ENCODE measurements at places on chromosomes 6 and 20.
A peak's percentile ranks its signal among the peaks of the same experiment; 100 is the strongest.

GRCh38 chr6:87817183-87817582, 115.2 kb upstream of the AKIRIN2 start:
- DNase-seq: peak; percentile 49

DNA sequence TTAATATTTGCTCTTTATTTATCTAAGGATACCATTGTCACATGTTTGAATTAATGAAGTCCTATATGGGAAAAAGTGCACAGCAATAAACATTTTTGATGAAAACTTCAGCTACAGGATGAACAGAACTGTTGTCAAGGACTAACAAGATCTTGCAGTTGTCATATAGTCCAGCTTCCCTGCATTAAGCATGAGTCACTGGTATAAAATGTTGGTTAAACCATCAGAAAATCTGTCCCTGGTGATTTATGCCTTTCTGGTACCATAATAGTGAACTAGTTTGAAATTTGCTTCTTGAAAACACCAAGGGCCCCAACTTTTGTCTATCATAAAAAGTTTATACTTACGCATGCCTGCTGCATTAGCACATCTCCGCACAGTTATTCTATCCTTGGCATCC, 60.4 kb upstream of the RSPO3 start:
- no peak for DNase-seq

DNA sequence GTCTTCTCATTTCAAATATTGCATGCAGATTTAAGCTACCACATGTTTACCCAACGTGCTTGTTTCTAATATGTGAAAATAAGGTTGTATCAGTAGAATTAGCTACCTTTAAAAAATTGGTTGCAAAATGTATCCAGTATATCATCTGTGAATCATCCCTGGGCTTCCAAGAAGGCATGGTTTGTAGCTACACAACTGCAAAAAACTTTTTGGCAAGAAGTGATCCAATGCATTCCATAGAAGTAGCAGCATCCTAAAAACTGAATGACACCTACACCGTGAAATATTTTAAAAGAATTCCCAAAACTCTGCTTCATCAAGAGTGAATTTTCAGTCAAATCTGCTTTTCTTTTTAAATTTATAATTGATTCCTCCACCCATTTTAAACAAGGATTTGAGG, 89.1 kb downstream of the AIG1 start:
- peak; percentile 55 for DNase-seq

GRCh38 chr6:105985816-105986632, 100.1 kb upstream of the PRDM1 start:
- DNase-seq: no peak

DNA sequence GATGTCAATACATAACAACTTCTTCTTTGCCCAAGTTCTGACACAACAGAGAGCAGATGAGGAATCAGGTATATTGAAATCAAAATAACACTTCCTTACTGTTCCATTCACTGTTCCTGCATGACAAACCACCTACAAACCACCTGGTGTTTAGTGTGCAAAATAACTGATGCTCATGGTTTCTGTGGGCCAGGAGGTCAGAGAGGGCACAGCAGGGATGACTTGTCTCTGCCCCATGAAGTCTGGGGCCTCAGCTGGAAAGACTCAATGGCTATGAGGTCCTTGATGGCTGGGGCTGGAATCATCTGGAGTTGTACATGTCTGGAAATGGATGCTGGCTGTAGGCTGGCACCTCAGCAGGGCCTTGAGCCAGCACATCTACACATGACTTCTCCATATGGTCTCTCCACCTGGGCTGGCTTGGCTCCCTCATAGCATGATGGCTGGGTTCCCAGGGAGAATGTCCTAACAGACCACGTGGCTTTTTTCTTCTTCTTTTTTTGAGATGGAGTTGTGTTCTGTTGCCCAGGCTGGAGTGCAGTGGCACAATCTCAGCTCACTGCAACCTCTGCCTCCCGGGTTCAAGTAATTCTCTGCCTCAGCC, 7.4 kb upstream of the COX4I2 start:
- no peak for DNase-seq

DNA sequence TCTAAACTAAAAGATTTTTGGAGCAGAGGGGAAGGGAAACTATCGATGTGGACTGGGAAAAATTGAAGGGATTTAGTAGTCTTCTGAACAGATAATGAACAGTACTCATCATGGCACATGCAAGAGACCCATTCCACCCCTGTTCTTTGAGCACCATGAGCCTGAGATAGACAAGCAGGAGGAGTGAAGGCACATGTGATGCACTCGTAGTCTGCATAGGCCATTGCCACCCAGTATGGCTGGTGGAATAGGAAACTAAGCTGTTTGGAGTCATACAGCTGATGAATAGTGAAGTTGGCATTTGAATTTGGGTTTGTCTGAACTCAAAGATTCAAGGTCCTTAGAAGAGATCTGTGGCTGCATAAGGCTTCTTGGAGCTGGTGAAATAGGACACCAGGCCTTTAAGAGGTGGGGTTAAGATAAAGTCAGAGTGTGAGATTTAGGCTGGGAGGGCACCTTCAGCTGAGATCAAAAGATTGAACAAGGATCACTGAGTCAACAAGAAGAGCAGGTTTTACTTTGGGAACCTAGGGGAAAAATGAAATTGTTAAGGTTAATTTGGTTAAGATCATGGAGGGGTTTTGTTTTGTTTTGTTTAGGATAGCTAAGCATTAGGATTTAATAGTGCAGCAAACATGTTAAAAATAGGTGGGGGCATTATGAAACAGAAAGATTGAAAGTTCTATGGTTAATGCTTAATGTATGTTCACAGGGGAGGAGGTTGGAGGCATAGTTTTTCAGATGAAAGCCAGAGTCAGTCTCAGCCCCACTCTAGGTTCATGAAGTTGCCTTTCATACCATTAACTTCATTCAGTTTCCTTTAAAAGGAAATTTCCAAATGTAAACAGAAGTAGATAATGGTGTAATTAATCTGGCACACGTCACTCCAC, 148.8 kb downstream of the ARID1B start:
- no peak for DNase-seq

DNA sequence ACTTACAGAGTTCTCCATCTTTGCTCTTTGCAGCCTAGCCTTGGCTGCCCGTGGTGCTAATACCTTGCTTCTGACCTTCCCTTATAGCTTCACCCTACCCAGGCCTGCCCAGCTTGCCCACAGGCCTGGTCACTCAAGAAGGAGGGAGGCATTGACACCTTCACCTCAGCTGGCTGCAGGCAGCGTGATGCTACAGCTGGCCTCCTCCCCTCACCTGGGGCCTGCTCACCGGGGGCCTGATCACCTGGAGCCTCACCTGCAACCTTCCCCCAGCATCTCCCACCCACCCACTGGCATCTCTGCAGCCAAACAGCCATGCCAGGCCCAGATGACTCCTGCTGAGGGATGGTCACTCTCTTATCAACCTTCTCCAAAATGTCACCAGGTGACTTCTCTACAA, 40.4 kb downstream of the CPNE5 start:
- no peak for DNase-seq

DNA sequence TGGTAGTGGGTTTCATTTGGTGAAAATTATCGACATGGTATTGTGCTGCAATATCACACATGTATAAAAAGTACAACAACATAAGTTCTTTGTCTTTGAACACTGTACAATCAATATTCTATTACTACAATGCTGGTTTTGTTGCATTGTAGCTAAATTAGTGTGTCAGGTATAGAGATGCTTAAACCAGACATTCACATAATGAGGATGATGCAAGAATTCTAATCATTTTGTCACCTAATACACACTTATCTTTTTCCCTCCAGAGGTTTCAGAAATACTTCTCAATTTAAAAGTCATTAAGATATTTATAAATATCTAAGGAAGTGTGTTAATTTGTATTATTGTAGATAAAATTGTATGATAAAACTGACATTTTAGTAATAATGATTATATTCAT, 174.8 kb upstream of the MAN1A1 start:
- no peak for DNase-seq

- DNase-seq: no peak
These were observed 173.0 kb upstream of the JAG1 start for GRCh38 chr20:10846766-10847165.

DNA sequence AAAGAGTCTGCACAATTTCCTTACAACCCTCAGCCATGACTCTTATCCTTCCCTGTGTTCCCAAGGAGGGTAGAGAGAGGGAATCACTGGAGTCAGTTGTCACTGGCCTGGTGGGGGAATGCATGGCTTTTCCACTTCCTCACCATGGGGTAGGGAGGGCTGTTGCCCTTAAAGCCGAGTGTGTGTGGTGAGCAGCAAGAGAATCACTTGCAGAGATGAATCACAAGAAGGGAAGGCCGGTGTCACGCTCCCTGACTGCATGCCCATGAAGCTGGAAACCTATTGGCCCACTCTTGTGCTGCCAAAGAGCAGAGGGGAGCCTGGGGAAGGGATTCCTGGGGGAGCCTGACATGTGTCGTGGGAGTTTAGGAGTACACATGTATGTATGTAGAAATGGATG, 18.1 kb upstream of the BMP6 start:
- peak; percentile 72 for DNase-seq

DNA sequence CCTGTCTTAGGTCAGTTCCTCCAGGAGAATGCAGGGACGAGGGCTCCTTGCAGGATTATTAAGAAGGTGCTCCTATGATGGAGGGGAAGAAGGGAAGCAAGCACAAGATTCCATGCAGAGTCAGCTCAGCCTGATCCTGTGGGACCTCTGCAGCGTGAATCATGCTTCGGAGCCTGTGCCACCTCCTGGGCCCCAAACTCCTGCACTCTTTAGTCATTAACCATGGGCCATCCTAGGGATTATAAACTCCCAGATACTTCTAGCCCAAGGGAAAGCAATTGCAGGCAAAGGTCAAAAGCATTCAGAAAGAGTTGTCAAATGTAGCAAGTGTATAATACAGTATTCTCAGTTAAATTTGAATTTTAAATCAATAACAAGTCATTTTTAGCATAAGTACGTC, 208.7 kb upstream of the PMEPA1 start:
- no peak for DNase-seq

DNA sequence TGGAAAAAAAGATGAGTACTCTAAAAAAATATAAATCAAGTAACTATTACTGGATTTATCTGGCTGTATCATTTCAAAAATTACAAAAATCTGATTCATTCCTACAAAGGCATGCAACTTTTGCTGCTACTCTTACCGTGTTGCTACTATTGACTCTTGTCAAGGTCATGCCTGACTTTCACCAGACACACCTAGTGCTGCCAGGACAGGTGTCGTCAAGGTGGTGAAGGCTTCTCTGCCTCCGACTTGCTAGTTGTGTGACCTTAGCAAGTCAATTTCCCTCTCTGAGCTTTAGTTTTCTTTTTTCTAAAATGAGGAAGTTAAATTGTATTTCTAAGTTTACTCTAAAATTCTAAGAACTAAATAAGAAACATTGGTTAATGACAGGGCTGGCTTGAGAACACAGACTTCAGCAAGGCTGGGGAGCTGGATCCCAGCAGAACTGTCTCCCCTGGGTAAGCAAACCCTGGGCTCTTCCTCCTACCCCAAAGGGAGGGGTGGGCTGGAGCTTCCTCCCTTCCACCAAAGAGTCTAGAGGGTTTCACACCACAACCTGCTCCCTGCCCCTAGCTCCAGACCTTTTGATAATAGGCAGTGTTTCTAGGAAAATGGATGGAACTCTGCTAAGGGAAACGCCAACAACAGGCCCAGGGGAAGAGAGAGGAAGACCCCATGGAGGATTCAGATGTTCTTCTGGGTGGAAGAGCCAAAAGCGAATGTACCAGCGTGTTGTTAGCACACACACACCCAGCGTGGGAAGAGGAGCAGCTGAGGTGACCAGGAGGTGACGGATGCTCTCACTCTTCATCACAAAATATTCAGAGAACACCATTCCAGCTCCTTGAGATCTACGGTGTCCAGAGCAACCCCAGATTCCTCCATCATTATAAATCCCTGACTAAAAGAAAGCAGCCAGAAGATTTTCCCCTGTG, 47.9 kb upstream of the CITED2 start:
- no peak for DNase-seq

DNA sequence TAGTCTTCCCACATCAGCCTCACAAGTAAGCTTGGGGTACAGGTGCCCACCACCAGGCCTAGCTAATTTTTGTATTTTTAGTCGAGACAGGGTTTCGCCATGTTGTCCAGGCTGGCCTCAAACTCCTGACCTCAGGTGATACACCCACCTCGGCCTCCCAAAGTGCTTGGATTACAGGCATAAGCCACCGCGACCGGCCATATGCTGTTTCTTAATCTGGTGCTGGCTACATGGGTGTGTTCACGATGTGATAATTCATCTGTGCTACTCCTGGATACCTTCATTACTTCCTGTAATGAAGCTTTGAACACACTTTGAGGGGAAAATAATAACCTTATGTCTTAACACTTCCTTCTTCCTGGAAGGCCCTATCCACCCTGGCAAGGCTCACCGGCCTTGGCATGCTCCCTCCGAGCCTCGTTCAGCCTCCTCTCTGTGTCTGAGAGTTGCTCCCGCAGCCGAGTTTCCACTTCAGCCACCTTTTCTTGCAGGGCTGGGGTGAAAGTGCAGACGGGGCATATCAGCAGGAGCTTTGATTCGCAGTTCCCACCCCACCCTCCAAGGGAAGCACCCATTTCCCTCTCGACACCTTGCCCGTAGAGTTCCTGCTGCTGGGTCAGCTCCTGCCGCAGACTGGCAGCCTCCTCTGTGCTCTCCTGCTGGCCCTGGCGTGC, 5.6 kb upstream of the PSORS1C2 start:
- DNase-seq: no peak

DNA sequence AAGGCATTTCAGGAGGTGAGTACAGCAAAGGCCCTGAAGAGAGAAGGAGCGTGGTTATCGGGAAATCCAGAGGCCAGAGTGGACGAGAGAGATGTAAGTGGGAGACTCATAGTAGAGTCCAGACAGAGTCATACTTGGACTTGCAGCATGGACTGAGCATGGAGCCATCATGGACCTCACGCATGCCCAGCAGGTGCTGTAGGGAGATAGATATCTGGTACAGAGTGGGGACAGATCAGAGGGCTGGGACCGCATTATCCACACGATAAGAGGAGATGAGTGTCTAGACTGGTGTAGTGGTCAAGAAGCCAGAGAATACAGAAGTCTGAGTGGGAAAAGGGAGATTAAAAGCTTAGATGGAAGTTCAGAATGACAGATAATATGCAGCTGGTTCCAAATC, 127.0 kb downstream of the TBC1D7 start:
- no peak for DNase-seq

- no peak for DNase-seq
These were observed 63.4 kb upstream of the CEP85L start for GRCh38 chr6:118714756-118715155.

DNA sequence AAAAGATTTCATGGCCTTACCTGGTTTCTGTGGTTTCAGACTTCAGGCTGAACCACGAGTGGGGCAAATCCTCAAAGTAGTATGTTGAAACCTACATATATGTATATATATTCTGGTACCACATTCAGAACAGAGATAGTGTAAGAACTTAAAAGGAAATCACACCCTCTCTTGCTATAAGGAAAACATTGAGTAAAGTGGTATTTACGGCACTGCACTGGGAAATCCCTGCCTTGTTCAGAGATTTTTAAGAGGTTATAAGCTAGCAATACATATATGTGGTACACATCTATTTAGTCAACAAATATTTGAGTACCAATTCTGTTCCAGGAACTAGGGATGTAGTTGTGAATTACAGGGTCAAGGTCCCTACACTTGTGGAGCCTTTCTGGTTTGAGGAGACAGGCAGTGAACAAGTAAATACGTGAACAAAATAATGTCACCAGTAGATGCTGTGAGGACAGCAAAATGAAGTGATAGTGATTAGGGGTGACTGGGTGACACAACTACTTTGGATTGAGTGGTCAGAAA, 1.7 kb downstream of the TM9SF4 start:
- DNase-seq: no peak
